ENCODE measurements at places on chromosomes 3 and 15.

GRCh38 chr15:70268698-70269251 lies 171.1 kb upstream of the TLE3 start:
- DNase-seq: no peak

GRCh38 chr3:134054231-134054630 lies 24.5 kb upstream of the SLCO2A1 start:
- DNase-seq: no peak

DNA sequence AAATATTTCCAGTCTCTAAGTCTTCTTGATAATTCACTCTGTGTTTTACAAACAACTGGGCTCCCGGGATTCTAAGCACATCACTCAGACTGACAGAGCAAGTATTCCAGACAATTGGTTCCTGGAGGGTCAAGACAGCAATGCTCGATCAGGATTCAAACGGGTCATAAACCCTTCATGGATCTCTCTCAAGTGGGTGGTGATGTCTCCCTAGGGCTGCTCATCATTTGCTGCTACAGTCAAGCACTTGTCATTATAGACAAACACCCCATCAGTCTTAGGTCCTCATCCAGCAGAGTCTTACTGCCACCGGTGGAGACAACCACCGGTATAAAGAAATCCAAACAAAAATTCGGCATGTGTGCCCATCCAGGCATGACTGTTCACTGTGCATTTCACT lies 921.1 kb downstream of the FHIT start:
- DNase-seq: no peak

- DNase-seq: no peak
Observed at GRCh38 chr3:24863215-24863614, 368.6 kb upstream of the THRB start.

DNA sequence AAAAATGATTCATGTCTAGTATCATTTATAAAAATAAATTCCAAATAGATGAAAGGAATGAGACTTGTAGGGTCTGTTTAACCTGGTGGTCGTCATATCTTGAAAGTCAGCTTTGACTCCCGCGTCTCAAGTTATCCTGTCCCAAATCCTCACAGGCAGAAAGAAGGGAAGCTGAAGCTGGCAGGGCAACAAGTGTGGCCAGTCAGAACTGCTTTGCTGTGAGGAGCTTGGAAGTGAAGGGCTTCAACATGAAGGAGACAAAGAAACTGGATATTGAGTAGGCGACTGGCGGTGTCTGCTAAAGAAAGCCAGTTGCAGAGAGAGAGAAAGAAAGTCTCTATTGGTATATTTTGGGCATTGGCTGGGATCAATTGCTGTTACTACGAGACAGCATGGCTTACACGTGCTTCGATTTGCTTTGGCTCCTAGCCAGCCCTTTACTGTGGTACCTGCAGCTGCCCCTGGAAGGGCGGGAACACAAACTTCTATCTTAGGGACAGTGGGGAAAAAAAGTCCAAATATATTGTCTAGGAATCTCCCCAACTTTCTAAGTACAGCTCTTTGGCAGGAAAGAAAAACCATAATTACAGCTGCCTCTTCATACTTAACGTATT lies 107.2 kb downstream of the CHST2 start:
- no peak for DNase-seq

DNA sequence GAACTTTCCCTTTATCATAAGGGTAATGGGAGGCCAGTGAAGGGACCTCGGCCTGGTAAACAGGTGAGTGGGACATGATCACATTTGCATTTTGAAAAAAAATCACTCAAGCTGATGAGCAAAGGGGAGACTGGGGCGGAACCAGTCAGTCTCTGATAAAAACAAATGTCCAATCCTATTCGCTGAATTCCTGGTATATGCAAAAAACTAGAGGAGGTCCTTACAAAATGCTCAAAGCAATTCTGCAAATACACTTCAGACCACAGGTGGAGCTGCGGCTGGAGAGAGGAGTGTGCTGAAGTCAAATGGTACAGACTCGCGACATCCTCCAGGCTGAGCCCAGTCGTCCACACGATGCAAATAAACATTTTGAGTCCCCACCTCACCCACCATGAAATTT lies 166.7 kb downstream of the FOXP1 start:
- DNase-seq: no peak

DNA sequence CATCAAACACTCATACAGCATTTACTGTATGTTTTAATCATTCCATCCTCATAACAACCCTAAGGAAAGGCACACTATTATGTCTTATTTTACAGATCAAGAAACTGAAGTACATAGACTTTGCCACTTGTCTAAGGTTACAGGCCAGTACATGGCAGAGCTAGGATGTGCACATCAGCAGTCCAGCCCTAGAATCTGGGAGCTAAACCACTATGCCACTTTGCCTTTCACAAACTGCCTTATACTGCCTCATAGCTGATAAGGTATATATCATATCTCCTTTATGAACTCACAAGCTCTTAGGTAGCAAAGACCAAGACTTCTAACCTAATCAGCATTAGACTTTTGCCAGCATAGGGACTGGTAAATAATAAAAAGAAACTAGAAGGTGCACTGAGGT lies 49.1 kb downstream of the MYO9A start:
- DNase-seq: no peak

DNA sequence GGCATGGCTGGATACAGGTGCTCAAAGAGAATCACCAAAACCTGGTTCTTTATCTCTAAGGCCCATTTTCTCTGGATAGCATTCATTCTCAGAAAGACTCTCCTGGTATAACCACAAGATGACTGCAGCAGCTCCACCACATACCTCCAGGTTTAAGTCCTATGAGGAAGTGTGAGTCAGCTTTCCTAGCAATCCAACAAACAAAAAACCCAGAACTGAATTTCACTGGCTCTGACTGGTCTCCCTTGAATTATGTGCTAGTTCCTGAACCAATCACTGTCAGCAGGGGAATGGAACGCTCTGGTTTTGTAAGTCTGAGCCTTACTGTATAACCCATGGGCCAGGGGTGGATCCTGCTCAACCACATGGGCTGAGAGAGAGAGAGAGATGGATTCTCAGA lies 27.2 kb downstream of the MRPL46 start:
- no peak for DNase-seq

DNA sequence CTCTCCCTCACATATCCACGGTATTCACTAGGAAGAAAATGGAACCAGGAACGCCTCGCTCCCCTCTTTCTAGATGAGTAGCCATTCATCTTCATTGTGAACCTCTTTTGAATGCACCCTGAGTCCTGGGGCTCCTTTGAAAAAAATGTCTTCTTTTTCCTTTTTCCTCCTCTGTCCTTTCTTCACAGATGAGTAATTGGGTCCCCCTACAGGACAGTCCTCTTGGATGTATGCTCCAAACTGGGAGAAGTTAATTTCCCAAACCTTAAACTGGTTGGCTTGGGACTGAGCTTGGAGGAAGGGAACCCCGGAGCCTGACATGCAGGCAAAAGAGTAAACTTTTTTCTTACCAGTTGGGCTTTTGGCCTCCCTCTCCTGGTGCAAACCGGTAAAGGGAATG lies 108.8 kb downstream of the DPH6 start:
- no peak for DNase-seq

DNA sequence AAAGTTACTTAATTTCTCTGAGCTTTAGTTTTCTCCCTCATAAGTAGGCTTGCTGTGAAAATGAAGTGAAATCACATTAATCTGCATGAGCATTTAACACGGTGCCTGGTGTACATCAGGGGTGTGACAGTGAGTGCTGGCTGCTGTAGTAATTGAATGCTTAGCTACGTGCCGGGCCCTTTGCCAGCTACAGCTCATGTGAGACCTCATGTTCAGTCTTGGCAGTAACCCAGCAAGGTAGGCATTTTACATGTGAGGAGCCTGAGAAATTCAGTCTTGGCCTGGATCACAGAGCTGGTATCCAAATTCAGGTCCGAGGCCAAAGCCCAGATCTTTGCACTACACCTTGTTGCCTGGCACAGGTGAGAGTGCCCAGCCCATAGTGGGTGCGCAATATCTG lies 9.1 kb downstream of the GHRL start:
- DNase-seq: no peak

DNA sequence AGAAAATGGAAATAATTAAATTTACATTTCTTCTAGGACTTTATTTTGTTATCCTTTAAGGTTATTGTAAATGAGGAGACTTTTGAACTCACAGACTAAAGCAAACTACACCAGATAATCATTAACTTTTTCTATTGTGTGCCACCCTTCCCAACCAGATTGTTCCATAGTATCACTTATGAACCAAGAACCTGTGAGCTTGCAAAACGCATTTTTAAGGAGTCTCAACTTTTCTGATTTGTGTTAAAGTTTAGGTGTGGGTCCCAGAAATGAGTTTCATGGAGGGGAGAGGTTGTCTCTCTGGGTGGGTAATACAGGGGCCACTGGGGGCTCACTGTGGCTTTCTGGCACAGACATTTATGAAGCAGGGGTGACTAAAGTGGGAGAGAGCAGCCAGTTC lies 75.7 kb downstream of the IGF1R start:
- DNase-seq: no peak

DNA sequence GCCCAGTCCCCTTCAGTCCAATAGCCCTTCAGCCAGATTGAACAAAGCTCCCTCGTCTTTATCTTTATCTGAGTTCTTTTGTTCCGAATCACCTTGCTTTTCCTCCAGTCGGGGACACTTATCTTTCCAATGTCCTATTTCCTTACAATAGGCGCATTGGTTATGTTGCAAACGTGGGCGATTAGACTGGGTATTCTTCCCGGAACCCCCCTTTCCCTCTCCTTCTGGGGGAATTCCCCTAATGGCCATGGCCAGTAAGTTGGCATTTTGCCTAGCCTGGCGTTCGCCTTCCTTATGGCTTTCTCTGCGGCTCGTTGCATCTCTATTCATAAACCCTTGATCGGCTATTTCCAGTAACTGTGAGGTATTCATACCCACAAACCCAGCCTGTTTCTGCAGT lies 82.2 kb upstream of the VEPH1 start:
- DNase-seq: no peak

DNA sequence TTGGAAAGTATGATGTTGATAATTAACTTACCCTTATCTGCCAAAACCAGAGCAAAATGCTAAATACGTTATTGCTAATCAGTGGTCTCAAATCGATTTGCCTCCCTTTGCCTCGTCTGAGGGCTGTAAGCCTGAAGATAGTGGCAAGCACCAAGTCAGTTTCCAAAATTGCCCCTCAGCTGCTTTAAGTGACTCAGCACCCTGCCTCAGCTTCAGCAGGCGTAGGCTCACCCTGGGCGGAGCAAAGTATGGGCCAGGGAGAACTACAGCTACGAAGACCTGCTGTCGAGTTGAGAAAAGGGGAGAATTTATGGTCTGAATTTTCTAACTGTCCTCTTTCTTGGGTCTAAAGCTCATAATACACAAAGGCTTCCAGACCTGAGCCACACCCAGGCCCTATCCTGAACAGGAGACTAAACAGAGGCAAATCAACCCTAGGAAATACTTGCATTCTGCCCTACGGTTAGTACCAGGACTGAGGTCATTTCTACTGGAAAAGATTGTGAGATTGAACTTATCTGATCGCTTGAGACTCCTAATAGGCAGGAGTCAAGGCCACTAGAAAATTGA lies 59.7 kb downstream of the DCUN1D1 start:
- no peak for DNase-seq

- no peak for DNase-seq
Observed at GRCh38 chr3:135238236-135238830, 443.3 kb downstream of the EPHB1 start.

DNA sequence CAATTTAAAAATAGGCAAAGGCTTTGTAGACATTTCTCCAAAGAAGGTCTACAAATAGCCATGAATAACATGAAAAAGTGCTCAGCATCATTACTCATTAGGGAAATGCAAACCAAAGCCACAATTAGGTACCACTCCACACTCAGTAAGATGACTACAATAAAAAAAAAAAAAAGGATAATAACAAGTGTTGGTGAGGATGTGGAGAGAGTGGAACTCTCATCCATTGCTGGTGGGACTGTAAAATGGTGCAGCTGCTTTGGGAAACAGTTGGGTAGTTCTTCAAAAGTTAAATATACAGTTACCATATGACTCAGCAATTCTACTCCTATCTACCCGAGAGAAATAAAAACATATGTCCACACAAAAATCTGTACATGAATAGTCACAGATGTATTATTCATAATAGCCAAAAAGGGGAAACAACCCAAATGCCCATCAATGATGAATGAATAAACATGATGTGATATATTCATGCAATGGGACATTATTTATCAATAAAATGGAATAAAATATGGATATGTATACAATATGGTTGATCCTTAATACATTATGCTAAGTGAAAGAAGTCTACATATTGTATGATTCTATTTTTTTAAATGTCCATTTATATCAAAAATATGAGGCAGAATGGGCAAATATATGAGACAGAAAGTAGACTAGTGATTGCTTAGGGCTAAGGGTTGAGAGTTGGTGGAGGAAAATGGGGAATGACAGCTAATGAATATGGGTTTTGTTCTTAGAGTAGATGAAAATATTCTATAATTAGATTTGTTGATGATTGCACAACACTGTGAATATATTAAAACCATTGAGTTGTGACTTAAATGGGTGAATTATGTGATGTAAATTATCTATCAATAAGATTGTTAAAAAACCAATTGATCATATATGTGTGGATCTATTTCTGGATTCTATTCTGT lies 66.1 kb upstream of the SMAD3 start:
- no peak for DNase-seq

GRCh38 chr3:138747225-138747624 lies 87.5 kb downstream of the PIK3CB start:
- no peak for DNase-seq

GRCh38 chr15:94083467-94084052 lies 147.8 kb upstream of the MCTP2 start:
- DNase-seq: no peak

DNA sequence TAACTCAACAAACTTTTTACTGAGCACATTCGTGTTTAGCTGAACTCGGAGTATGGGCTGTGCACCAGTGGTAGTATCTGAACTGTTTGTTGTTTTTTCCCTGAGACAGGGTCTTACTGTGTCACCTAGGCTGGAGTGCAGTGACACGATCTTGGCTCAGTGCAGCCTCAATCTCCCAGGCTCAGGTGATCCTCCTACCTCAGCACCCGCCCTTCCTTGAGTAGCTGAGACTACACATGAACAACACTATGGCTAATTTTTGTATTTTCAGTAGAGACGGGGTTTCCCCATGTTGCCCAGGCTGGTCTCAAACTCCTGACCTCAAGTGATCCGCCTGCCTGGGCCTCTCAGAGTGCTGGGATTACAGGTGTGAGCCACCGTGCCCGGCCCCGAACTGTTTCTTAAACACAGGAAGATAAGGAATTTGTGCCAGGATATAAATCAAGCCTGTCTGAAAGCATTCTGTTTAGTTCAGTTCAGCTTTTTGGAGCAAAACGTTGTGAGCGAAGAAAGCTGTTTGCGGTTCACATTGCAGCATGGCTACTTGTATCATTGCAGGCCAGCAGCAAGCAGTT lies 40.4 kb upstream of the SKOR1 start:
- DNase-seq: no peak

All from T-helper 22 cell (primary cell).